HAP-1 (cell line): ENCODE measurements at places on chromosomes 12 and 14.

- peak; percentile 5 for DNase-seq
These were observed 357.0 kb downstream of the TMEM121 start for GRCh38 chr14:105883066-105884005.

GRCh38 chr12:94012071-94012470 is 136.3 kb upstream of the PLXNC1 start:
- no peak for DNase-seq

GRCh38 chr14:90483571-90483974 is 86.7 kb downstream of the CALM1 start:
- DNase-seq: no peak

GRCh38 chr12:10101042-10101579 is 2.3 kb upstream of the CLEC1A start:
- DNase-seq: no peak

DNA sequence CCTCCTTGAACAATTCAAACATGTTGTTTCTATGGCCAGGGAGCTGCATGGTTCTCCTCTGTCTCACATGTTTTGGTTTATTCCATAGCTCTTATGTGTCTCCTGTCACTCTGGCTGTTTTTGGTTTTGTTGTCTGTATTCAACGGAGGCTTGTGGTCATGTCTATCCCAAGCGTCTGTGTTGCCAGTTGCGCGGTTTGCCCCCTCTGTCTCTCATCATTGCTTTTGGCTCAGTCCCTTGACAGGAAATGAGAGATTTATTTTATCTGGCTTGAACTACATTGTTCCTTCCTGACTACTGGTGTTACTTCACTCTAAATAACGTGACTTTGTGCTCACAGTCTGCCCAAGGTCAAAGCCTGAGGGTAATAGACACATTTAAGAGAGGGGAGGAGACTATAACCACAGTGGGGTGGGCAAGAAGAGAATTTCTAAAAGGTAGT is 96.4 kb upstream of the SOX5 start:
- DNase-seq: no peak

DNA sequence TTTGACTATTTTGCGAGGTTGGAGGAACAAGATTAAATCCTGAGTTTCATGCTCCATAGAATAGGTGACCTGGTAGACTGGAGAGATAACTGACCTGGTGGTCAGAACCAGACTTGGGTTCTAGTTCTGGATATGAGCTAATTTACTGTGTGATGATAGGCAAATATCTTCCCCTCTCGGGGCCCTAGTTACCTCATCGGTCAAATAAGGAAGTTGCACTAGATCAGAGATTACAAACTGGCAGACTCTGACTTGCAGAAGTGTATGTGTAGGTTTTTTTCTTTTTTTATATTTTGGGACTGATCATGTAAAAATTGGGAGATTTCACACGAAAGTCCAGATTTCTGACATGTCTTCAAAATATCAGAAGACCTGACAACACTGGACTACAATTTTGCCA is 37.0 kb downstream of the RPH3A start:
- no peak for DNase-seq

GRCh38 chr12:20211541-20211940 is 156.8 kb upstream of the PDE3A start:
- DNase-seq: no peak

DNA sequence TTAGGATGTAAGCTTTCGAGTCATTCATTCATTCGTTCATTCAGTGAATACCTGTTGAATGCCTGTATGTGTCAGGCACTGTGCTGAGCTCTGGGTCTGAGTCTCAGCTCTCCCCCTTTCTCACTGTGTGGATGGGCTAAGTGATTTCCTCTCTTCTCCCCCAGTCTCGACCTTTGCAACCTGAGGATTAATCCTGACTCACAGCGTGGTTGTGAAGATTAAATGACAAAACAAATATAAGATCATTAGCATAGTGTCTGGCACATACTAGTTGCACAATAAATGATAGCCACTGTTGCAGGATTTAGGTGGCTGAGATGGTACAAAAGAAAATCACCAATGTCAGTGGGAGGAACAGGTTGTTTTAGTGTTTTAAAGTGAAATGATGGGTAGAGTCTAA is 136.7 kb downstream of the GPR135 start:
- DNase-seq: no peak
